Endothelial cell of umbilical vein (primary cell): ENCODE measurements at places on chromosomes 16 and 17. TPM values are rescaled to one million over a fixed set of nuclear protein-coding genes. Genes with fewer than 3 reads are reported as not detected.
A peak's percentile ranks its signal among the peaks of the same experiment; 100 is the strongest.

The TMEM235 gene
- total RNA-seq: 0.38 TPM in 1 of 2 replicates, not detected in the other

The NGFR gene
- not detected in 2 replicates for total RNA-seq

GRCh38 chr16:51143196-51143977 lies 7.7 kb downstream of the SALL1 start:
- no peaks in the 10 kb centered on the region for H3K4me1 ChIP-seq
- H3K4me3 ChIP-seq: no peak overlapping the region
- no peak overlapping the region for H3K27ac ChIP-seq
- H3K36me3 ChIP-seq: no peaks in the 10 kb centered on the region
- no peak for DNase-seq

GRCh38 chr17:34703533-34703932 lies 124.2 kb downstream of the TMEM132E start:
- H3K4me1 ChIP-seq: no peaks in the 10 kb centered on the region
- no peaks in the 10 kb centered on the region for H3K36me3 ChIP-seq
- DNase-seq: peak; percentile 24
- no peak overlapping the region for H3K4me3 ChIP-seq

DNA sequence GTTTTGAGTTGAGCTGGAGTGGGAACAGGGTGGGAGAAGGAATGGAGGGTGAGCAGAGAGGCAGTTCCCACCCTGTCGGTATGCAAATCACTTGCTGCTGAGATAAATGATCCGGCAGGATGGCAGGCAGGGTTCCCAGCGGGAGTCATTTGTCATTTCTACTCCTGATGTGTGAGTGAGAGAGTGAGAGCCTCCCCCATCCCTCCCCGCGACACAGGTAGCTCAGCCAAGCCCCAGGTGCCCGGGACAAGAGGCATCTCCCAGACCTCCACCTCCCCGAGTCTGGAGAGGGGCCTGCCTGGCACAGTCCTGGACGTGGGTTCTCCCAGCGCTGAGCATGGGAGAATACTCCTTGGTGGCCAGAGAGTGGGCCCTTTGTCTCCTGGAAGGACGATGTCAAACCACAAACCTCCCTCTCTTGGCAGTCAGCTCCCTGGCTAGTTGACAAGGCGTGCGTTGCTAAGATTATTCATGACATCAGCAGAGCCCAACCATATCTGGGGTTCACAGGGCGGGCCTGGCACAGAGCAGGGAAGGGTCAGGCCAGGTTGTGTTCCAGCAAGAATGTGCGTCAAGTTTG lies 33.7 kb upstream of the TNRC6C start:
- H3K36me3 ChIP-seq: no peaks in the 10 kb centered on the region
- H3K4me1 ChIP-seq: no peaks in the 10 kb centered on the region
- no peak overlapping the region for H3K4me3 ChIP-seq
- no peak for DNase-seq
